CD4-positive, alpha-beta memory T cell (primary cell): ENCODE measurements at places on chromosomes 2 and 18. TPM values are rescaled to one million over a fixed set of nuclear protein-coding genes. Genes with fewer than 3 reads are reported as not detected.

G6PC2 gene
- not detected for total RNA-seq

GRCh38 chr2:158921599-158922408 lies 46.6 kb upstream of the TANC1 start:
- H3K27me3 ChIP-seq, result no peaks in the 10 kb centered on the region
- no peak overlapping the region for H3K27ac ChIP-seq
- DNase-seq, result no peak
- H3K4me3 ChIP-seq, result no peak overlapping the region
- H3K36me3 ChIP-seq, result no peaks in the 10 kb centered on the region

ST8SIA5 gene
- total RNA-seq, result not detected

TRMT61B gene
- 17.4 TPM for total RNA-seq

- H3K36me3 ChIP-seq, result no peaks in the 10 kb centered on the region
- DNase-seq, result no peak
- H3K4me1 ChIP-seq, result no peaks in the 10 kb centered on the region
These were observed 3.4 kb downstream of the ARHGAP28 start for GRCh38 chr18:6732952-6733351.

DNA sequence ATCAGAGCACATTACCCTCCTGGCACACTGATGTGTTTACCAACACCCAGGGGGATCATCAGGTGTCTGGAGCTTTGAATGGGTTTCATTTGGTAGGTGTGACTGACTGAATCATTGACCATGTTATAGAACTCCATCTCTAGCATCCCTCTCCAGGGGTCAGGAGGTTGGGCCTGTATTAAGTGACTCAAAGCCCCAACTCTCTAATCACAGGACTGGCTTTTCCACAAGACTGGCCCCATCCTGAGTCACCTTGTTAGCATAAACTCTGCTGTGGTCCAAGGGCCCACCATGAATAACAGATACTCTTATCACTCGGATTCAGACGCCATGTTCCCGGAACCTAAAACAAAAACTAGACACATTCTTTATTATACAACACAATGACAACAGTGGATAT lies 125.9 kb upstream of the NDUFV2 start:
- no peaks in the 10 kb centered on the region for H3K36me3 ChIP-seq
- no peaks in the 10 kb centered on the region for H3K4me1 ChIP-seq
- no peak overlapping the region for H3K4me3 ChIP-seq
- DNase-seq, result no peak
- no peak overlapping the region for H3K27ac ChIP-seq
- no peaks in the 10 kb centered on the region for H3K27me3 ChIP-seq

DNA sequence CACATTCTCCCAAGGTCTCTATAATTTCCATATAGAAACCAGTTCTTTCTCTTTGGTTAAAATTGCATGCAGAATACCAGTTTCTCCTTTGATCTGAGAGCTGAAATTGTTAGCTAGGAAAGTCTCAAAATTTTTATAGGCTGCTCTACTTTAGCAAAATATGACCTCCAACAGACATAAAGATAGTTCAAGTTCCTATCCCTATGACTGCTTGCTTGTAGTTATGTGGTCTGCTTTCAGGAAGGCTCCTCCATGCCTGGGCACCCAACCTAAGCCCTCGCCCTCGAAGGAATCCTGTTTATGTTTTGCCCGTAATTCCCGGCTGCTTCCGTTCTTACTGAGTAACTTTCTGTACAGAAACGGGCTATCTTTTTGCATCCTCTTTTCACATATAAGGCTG lies 28.0 kb upstream of the LTBP1 start:
- H3K27me3 ChIP-seq, result no peaks in the 10 kb centered on the region
- no peaks in the 10 kb centered on the region for H3K4me1 ChIP-seq
- H3K36me3 ChIP-seq, result no peaks in the 10 kb centered on the region
- H3K4me3 ChIP-seq, result no peak overlapping the region
- H3K27ac ChIP-seq, result no peak overlapping the region

DNA sequence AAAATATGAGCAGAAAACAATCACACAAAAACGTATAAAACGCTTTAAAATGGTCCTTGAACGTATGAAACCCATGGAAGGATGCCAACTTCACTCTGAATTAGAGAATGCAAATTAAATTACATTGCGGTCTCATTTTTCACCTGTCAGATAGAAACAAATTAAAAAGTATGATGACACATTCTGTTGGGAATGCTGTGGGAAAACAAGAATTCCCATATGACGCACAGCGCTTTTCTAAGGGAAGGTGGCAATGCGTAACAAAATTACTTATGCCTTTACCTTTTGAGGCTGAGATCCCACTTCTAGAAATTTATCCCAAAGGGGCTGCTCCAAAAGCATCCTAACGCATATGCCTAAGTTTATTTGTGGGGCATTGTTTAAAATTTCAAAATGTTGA lies 3.8 kb upstream of the RPS7 start:
- no peaks in the 10 kb centered on the region for H3K27me3 ChIP-seq
- H3K4me1 ChIP-seq, result peaks cover 13% of the 10 kb centered on the region
- no peak for DNase-seq
- no peak overlapping the region for H3K4me3 ChIP-seq

KCNG2 gene
- not detected for total RNA-seq

DNA sequence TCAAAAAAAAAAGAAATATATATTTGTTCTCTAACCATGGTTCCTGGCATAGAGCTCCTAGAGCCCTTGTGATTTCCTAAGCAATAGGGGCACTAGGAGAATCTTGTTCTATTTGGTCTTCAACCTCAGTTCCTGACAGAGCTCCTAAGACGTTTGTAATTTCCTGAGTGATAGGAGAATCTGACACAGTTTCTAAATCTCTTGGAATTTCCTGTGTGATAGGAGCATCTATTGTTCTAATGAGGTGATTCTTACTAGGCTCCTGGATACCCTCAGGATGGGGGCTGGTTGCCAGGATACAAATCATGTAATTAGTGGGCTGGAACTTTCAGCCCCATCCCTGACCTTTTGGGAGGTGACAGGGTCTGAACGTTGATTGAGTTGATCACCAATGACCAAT lies 245.8 kb downstream of the ZEB2 start:
- no peaks in the 10 kb centered on the region for H3K27me3 ChIP-seq
- H3K4me3 ChIP-seq, result no peak overlapping the region
- no peaks in the 10 kb centered on the region for H3K4me1 ChIP-seq
- DNase-seq, result no peak

DNA sequence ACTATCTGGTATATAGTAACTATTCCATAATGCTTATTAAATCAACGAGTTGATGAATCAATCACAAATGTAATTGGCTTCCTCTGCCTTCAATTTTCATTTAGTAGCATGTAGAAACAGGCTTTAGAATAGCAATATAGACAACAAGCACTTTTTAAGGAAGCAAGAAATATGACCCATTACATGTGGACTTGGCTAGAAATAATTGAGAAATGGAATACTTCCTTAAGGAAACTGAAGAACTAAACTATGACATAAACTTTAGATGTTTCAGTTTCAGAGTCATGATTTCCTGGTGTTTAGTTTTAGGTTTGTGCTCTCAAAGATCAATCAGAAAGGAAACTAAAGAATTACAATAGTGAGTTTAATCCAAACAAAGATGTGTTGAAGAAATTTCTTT lies 443.8 kb downstream of the MBD2 start:
- no peaks in the 10 kb centered on the region for H3K27me3 ChIP-seq
- H3K4me1 ChIP-seq, result no peaks in the 10 kb centered on the region
- no peak overlapping the region for H3K4me3 ChIP-seq
- no peak overlapping the region for H3K27ac ChIP-seq
- no peaks in the 10 kb centered on the region for H3K36me3 ChIP-seq

DNA sequence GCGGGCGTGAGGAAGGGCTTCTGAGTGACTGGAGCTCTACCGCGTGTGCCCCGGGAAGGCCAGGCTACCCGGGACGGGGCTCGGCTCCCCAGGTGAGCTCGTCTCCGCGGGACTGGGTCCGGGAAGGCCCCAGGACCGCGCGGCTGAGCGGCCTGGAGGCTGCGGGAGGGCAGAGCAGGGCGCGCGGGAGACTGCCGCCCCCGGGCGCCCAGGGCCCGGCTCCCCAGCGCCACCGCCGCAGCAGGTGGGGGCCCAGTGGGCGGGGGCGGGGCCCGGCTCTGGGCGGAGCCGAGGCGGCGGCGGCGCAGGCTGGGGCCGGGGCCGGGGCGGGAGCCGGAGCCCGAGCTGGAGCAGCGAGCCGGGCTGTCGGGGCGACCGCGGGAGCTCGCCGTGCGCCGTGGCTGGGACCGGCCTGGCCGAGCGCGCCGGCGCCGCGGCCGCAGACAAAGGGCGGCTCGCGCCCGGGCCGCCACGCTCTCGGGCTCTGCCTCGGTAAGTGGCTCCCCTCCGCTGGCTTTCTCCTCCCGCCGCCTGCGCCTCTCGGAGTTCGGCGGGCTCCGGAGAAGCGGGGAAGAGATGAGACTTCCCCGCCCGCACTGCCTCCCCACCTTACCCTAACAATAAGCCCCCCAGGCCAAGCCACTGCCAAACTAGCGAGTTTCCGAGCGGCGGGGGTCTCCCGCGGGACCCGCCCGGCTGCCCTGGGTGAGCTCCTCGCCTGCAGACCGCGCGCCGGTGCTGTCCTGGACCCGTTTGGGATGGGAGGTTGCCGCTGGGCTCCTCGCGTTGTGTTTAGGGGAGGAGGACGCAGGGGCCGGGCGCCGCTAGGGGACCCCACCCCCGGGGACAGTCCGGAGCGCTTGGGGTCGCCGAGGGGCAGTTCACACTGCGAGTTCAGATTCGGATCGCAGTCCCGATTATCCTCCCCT lies at the start of gene MAPK4:
Gene MAPK4, plus strand, starts transcription at position 336 of the 929 bp plus-strand sequence. CDS start 103,872 bp downstream, outside the sequence.
- peaks cover 16% of the 10 kb centered on the region for H3K27me3 ChIP-seq
- no peak within 1 kb of the TSS for H3K27ac ChIP-seq
- no peak for DNase-seq
- H3K36me3 ChIP-seq, result no peaks in the 10 kb centered on the region

DNA sequence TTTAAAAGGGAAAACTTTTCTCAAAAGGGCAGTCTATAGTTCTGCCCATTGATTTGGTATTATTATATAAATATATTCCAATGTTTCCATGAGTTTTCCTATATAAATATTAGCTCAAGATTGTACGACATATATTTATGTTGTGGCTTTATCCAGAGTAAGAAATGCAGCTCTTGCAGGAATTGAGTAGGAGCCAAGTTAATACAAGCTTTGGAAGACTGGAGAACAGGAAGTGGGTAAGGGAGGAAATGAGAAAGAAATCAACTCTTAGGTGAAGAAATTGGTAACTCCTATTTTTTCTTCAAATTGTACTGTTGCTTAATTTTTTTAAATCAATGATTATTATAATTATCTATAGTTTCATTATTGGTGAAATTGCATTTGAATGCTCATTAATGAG lies 105.4 kb upstream of the FAM117B start:
- H3K4me1 ChIP-seq, result peaks cover 19% of the 10 kb centered on the region
- H3K36me3 ChIP-seq, result no peaks in the 10 kb centered on the region
- H3K27ac ChIP-seq, result no peak overlapping the region
- no peak overlapping the region for H3K4me3 ChIP-seq
- no peak for DNase-seq

CYB5A gene
- total RNA-seq, result 27.0 TPM

- no peaks in the 10 kb centered on the region for H3K27me3 ChIP-seq
- DNase-seq, result no peak
- H3K36me3 ChIP-seq, result no peaks in the 10 kb centered on the region
These were observed 215.8 kb downstream of the KCNS3 start for GRCh38 chr2:18094277-18094676.

ST3GAL5 gene
- 37.1 TPM for total RNA-seq

IL37 gene
- not detected for total RNA-seq

MOGAT1 gene
- not detected for total RNA-seq

DNA sequence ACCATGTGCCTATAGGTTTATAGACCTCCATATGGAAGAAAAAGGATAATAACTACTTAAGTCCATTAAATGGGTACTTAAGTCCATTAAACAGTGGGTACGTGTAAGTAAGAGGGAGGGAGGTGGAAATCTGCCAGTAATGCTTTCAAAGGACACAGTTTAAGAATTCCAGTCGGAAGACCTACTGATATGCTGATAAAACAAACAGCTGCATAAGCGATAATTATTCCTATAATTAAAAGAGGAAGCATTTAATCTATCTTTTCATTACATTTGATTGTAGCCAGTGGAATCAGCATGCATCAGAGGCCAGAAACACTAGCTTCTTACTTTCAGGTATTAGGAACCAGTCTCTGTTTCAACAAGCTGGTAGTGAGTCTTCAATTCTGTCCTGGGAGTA lies 96.4 kb upstream of the DDX18 start:
- no peaks in the 10 kb centered on the region for H3K36me3 ChIP-seq
- no peak for DNase-seq
- H3K27ac ChIP-seq, result no peak overlapping the region
- no peak overlapping the region for H3K4me3 ChIP-seq
- H3K27me3 ChIP-seq, result no peaks in the 10 kb centered on the region
- no peaks in the 10 kb centered on the region for H3K4me1 ChIP-seq

CERKL gene
- 0.11 TPM for total RNA-seq

DNA sequence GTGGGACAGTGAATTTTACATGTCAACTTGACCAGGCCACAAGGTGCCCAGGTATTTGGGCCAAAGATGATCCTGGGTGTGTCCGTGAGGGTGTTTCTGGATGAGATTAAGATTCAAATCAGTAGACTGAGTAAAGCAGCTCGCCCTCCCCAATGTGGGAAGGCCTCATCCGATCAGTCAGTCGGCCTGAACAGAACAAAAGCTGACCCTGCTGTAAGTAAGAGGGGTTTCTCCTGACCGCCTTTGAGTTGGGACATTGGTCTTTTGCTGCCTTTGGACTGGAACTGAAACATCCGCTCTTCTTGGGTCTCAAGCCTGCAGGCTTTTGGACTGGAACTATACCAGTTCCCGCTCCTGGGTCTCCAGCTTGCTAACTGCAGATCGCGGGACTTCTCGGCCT lies 233.3 kb downstream of the KLHL29 start:
- H3K27me3 ChIP-seq, result no peaks in the 10 kb centered on the region
- DNase-seq, result no peak
- no peak overlapping the region for H3K4me3 ChIP-seq
- no peaks in the 10 kb centered on the region for H3K4me1 ChIP-seq
